ENCODE measurements at places on chromosomes 3 and 15.

DNA sequence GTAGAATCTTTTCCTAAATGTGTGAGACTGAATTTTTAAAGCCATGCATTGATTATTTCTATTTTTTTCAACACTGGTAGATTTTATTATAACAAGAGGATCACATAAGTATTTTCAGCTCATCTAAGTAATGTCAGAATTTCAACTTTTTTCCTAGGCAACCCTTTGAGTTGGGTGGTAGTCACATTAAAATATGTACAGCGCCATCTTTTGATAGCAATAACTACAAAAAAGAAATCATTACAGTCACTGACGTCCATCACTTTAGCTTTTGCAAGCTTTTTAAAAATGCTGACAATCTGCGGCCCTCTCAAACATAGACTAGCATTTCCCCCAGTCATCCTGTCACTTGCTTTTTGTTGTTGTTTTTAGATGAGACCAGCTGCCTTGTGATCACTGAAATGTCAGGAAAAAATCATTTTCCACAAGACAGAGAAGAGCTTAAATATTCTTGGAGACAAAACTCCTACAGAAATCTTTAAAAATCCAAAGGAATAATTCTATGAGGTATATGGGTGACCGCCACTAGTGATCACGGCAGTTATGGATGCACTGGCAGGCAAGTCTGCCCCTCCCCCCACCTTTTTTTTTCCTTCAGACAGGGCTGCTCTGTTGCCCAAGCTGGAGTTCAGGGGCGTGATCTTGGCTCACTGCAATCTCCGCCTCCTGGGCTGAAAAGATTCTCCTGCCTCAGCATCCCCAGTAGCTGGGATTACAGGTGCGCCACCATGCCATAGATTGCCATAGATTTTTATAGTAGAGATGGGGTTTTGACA, 384.0 kb upstream of the KCNMB2 start:
- DNase-seq = no peak

DNA sequence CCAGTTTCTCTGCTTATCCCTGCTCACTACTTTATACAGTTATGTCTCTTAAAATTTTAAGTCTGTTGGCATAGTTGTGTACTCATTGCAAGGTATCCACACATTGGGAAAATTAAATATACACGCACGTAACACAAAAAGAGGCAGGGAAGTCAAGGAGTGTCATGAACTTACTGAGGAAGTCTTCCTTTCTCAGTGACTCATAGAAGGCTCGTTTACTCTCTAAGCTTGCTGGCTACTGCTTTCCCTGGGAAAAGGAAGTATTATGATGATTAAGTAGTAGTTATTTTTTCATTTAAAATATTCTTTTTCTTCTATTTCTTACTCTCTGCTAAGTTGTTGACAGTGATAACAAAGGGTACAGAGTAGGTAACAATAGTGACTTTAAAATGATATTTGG, 287.3 kb downstream of the UBE2E2 start:
- DNase-seq = no peak

DNA sequence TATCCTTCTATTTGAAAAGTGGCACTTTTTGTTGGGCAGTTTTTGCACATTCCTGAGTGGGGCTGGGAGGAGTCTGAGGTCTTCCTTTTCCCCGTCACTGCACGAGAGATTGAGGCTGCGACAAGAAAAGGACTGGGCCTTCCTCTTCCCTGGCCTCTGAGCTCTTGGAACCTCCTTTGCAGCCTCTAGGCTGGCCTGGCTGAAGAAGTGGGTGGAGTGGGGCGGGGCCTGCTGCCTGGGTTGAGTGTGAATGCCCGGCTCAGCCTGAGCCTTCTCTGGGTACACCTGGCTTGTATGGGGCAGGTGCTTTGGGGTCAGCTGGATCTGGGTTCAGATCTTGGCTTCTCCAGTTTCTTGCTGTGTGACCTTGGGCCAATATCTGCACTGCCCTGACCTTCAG, 43.1 kb downstream of the PLXNA1 start:
- no peak for DNase-seq

GRCh38 chr3:22729981-22730380, 473.1 kb upstream of the UBE2E2 start:
- no peak for DNase-seq

DNA sequence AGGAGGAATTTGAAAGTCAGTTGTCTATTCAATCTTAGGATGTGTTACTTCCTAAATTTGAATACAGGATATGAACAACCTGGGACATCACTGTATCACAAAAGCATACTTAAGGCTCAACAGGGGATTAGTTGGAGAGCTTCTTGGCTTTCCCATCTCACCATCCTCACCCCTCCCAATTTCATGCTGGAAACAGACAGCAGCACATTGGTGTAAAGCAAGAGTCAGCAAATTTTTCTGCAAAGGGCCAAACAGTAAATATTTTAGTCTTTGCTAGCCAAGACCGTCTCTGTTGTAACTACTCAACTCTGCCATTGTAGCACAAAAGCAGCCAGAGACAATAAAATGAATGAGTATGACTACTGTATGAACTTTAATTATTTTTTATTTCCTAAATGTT, 94.9 kb downstream of the ERC2 start:
- DNase-seq = no peak

DNA sequence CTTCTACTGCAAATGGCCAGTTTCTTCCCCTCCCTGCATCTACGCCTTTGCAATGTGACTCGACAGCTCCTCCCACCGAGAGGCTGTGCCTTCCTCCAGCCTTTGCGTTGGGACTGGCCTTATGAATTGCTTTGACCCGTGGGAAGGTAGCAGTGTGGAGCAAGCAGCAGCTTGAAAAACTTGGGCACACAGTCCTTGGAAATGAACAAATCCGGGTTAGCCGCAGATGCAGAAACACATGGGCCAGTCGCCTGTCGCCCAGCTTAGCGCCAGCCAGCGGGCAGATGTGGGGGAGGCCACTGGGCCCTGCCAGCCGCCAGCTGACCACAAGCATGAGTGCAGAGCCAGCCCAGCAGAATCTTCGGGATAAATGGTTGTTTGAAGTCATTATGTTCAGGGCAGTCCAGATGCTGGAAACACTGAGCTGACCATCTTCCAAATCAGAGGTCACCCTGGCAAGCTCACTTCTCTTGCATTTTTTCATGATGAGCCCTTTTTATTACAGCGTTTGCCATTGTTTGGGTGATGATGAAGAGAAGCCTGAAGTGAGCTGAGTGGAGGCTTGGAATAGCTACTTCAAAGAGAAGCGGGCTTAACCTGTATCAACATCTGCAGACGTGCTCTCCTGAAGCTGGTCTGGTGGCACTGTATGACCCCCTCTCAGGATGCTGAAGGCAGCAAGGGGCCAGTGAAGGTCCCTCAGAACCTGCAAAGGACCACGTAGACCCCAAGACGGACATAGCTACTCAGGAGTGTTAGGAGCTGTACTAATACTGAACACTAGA, 9.8 kb downstream of the SELENOS start:
- no peak for DNase-seq

Measured in cerebellar cortex (tissue), 1 donor.